Smooth muscle cell of the coronary artery (primary cell): ENCODE measurements at places on chromosomes 11 and 22. TPM values are rescaled to one million over a fixed set of nuclear protein-coding genes. Genes with fewer than 3 reads are reported as not detected.

Gene SPTBN2
- total RNA-seq = 0.94 and 9.2 TPM in 2 replicates

Gene IGLL1
- total RNA-seq = not detected in 2 replicates

Gene MAJIN
- not detected in 2 replicates for total RNA-seq

Gene SYVN1
- total RNA-seq = 11.7 and 19.7 TPM in 2 replicates

Gene PLEKHA7
- 3.2 TPM in 1 of 2 replicates, not detected in the other for total RNA-seq

Gene C1QTNF4
- total RNA-seq = 0.08 TPM in 1 of 2 replicates, not detected in the other

Gene PDE3B
- 0.23 and 0.35 TPM in 2 replicates for total RNA-seq

Gene SPCS2
- 22.3 and 56.0 TPM in 2 replicates for total RNA-seq

Gene CYP2R1
- 4.9 and 5.7 TPM in 2 replicates for total RNA-seq

Gene CPT1B
- total RNA-seq = 0.90 and 3.0 TPM in 2 replicates

Gene PHOX2A
- total RNA-seq = not detected in 2 replicates

Gene OSBP2
- 0.45 and 9.5 TPM in 2 replicates for total RNA-seq
